ENCODE measurements at places on chromosomes 2 and 18. TPM values are rescaled to one million over a fixed set of nuclear protein-coding genes. Genes with fewer than 3 reads are reported as not detected.
A peak's percentile ranks its signal among the peaks of the same experiment; 100 is the strongest.

GRCh38 chr2:98693477-98693876 is 37.5 kb downstream of the MGAT4A start:
- DNase-seq: no peak

DNA sequence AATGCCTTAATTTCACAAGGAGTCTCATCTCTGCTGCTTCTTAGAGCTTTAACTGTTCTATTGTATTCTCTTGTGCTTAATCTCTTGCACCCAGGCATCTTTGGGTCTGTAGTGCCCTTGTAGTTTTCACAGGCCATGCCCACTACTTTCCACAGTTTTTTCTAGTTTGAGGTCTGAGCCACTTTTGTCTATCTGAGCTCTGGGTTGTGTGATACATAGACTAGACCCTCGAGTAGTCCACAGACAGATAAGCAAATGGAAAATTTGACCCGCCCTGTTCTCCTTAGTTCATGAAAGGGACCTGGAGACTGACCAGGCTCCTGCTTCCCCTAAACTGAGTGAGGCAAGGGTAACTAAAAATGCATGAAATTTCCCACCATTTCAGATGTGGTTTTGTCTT is 466.8 kb upstream of the ZEB2 start:
- DNase-seq: no peak

The MALT1 gene
- total RNA-seq: 12.9 TPM

The ORC4 gene
- 16.4 TPM for total RNA-seq

The KIDINS220 gene
- 17.9 TPM for total RNA-seq

DNA sequence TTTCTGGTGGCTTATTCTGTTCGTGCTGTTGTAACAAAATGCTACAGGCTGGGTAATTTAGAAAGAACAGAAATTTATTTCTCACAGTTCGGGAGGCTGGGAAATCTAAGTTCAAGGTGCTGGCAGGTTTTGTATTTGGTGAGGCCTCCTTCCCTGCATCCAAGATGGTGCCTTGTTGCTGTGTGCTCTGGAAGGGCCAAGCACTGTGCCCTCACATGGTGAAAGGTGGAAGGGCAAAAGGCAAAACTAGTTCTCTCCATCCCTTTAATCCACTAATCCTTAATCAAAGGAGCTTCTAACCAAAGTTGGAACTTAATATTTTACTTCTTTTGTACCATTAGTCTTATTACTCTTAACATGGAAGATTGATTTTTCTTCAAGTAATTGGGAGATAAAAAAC is 7.4 kb downstream of the MRPL19 start:
- no peak for DNase-seq

- peak; percentile 5 for DNase-seq
Observed at GRCh38 chr2:241574911-241575623, 16.5 kb downstream of the BOK start.

Measured in pancreas (tissue), 10 donors.